Liver (tissue), 10 donors: ENCODE measurements at places on chromosomes 1 and 21.

- no peak overlapping the region for H3K4me3 ChIP-seq
- H3K27ac ChIP-seq: no peak overlapping the region
- no peaks in the 10 kb centered on the region for H3K4me1 ChIP-seq
- no peaks in the 10 kb centered on the region for H3K36me3 ChIP-seq
Observed at GRCh38 chr1:5250336-5250735, 595.9 kb downstream of the AJAP1 start.

DNA sequence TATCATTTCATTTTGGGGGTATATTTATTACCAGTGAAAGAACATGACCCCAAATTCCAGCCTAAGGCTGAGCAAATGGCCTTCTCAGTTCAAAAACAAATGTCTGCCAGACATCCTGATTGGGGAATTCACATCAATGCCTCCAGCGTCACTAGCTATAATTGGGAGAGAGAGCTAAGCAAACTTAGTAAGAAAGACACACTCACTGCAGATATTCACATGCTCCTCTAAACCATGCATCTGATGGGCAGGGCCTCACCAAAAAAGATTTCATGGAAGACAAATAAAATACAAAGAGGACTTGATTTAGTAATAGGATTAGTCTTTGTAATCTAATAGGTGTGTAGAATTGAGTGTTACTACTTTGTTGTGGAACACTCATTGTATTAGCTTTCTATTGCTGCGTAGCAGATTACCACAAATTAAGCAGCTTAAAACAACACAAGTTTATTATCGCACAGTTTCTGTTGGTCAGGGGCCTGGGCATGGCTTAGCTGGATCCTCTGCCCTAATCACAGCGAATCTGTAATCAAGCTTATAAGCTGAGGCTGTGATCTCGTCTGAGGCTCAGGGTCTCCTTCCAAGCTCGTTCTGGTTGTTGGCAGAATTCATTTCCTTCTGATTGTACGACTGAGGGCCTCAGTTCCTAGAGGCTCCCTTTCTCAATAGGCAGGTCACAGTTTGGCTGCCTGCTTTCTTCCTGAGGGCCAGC, 243.0 kb downstream of the PBX1 start:
- no peak for DNase-seq
- peaks cover 4% of the 10 kb centered on the region for H3K36me3 ChIP-seq
- no peak overlapping the region for H3K27ac ChIP-seq

- no peaks in the 10 kb centered on the region for H3K27me3 ChIP-seq
- no peak overlapping the region for H3K27ac ChIP-seq
- no peaks in the 10 kb centered on the region for H3K4me1 ChIP-seq
- no peaks in the 10 kb centered on the region for H3K36me3 ChIP-seq
- H3K4me3 ChIP-seq: no peak overlapping the region
Observed at GRCh38 chr21:42580076-42580792, 66.6 kb downstream of the SLC37A1 start.

DNA sequence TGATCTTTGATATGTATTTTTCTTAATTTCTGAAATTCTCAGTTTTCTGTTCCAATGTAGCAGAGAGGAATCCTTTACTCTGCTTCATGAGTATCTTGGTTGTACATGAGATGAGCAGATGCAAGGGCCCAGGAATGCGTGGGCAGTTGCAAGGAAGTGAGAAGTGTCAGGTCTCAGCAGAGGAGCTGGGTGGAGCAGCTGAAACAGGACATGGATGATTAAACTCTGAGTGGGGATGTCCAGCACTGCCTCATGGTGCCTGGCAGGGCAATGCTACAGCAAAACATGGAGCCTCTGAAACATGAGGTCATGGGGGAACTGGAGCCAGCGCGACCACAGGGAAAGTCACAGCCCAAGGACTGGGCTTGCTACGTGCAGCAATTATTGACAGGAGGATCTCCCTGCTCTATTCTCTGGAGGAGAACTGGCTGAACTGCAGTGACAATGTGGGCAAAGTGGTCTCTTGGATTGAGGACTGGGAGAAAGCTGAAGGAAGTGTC, 48.4 kb downstream of the COLGALT2 start:
- no peak overlapping the region for H3K4me3 ChIP-seq
- H3K27me3 ChIP-seq: no peaks in the 10 kb centered on the region
- no peaks in the 10 kb centered on the region for H3K4me1 ChIP-seq
- H3K36me3 ChIP-seq: no peaks in the 10 kb centered on the region

DNA sequence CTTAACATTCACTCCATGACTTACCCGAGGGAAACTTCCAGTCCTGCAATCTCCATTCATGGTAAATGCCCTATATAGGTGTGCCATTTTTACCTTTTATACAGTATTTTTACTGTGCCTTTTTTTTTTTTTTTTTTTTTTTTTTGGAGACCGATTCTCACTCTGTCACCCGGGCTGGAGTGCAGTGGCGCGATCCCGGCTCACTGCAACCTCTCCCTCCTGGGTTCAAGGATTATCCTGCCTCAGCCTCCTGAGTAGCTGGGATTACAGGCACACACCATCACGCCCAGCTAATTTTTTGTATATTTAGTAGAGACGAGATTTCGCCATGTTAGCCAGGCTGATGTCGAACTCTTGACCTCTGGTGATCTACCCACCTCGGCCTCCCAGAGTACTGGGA, 124.4 kb upstream of the PLPPR4 start:
- H3K36me3 ChIP-seq: no peaks in the 10 kb centered on the region

DNA sequence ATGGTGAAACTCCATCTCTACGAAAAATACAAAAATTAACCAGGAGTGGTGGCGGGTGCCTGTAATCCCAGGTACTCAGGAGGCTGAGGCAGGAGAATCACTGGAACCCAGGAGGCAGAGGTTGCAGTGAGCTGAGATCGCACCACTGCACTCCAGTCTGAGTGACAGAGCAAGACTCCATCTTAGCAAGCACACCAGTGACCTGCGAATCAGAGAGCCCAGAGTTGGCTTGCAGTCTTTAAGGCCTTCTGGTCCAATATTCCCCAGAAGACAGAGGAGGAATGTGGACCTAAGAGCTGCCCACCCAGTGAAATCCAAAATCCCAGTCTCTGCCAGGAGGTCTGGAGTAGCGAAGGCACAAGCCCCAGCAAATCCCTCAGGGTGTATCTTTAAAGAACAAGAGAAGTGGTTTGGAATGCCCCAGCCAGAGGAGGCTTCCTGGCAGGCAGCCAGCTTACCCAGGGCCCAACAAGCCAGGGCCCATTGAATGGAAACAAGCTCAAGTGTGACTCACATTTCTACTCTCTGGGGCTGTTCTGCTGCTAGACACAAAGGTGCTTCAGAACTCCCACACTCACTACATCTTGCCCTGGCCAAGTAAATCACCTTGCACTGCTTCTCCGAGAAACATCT, 23.9 kb downstream of the GPR161 start:
- no peak for DNase-seq
- no peaks in the 10 kb centered on the region for H3K4me1 ChIP-seq
- H3K4me3 ChIP-seq: no peak overlapping the region
- no peaks in the 10 kb centered on the region for H3K27me3 ChIP-seq
- no peak overlapping the region for H3K27ac ChIP-seq

DNA sequence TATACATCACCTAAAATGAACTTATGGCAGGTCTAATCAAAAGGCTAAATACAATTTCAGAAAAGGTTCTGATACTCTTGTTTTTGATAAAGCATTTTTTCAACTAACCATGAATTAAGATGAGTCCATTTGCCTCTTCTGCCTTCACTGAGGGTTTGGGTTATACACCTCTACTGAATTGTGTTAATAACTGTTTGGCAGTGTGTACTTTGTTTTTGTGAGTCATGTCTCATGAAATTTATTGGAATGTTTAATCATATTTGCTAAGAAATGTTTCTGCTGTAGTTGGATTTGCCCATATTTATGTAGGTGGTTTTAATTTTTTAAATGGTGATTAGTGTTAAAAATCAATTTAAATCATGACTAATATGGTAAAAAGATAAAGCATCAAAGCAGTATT, 190.5 kb downstream of the HS2ST1 start:
- no peak overlapping the region for H3K27ac ChIP-seq
- no peaks in the 10 kb centered on the region for H3K36me3 ChIP-seq
- no peak for DNase-seq
- no peaks in the 10 kb centered on the region for H3K4me1 ChIP-seq

GRCh38 chr1:220902916-220903315, 23.7 kb downstream of the HLX start:
- H3K27ac ChIP-seq: no peak overlapping the region
- no peaks in the 10 kb centered on the region for H3K36me3 ChIP-seq
- DNase-seq: no peak
- no peak overlapping the region for H3K4me3 ChIP-seq
- H3K4me1 ChIP-seq: peaks cover 11% of the 10 kb centered on the region

DNA sequence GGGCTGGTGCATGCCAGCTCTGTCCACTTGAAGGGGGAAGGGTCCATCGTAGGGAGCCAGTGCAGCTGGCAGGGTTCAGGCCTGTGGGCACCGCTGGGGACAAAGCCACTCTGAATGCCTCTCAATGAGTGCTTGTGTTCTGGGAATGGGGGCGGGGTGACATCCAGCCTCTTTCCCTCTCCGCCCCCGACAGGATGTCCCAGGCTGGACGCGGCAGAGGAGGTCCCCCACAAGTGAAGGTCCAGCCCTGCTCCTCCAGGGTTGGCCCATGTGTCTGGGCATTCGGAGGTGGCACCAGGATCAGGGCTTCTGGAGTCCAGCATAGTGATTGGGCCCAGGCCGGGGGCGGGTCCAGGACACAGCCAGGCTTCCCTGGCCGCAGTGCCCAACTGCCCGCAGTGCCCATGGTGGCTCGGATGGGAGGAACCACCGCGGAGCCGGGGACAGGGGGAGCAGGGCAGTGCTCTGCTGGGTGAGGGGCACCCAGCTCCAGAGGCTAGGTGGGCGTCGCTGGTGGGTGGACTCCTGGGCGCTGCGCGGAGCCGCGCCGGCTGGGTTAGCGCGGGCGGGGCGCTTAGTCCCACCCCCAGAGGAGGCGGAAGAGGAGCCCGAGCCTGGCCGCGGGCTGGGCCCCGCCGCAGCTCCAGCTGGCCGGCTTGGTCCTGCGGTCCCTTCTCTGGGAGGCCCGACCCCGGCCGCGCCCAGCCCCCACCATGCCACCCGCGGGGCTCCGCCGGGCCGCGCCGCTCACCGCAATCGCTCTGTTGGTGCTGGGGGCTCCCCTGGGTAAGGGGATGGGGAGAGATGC, at the start of gene SHISA4:
TSS of gene SHISA4 (plus strand) at position 617 of the 808 bp plus-strand sequence. CDS start at position 714, 97 bp downstream.
- no peak for DNase-seq
- no peaks in the 10 kb centered on the region for H3K36me3 ChIP-seq
- H3K4me1 ChIP-seq: peaks cover 12% of the 10 kb centered on the region
- no peaks in the 10 kb centered on the region for H3K27me3 ChIP-seq
- H3K4me3 ChIP-seq: no peak within 1 kb of the TSS
- H3K27ac ChIP-seq: no peak within 1 kb of the TSS

DNA sequence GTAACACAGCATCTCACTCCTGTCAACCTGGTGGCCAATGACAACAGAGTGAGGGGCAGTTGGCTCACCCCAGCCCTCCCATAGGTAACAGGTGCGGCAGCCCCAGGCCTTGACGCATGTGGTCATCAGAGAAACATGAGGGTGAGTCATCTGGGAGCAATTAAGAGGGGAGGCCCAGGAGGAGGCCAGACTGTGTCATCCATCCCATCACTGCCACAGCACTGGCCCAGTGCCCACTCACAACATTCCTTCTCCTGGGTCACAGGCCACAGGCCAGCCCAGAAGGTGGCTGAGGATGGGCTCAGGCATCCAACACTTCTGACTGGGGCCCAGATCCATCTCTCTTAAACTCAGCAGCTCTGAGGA, 17.1 kb downstream of the TEX35 start:
- H3K36me3 ChIP-seq: no peaks in the 10 kb centered on the region
- H3K4me1 ChIP-seq: no peaks in the 10 kb centered on the region
- no peak overlapping the region for H3K27ac ChIP-seq
- no peaks in the 10 kb centered on the region for H3K27me3 ChIP-seq

- no peaks in the 10 kb centered on the region for H3K27me3 ChIP-seq
- no peak overlapping the region for H3K27ac ChIP-seq
- no peak overlapping the region for H3K4me3 ChIP-seq
- peaks cover 5% of the 10 kb centered on the region for H3K4me1 ChIP-seq
- DNase-seq: no peak
Observed at GRCh38 chr1:182397653-182398393, 2.6 kb downstream of the TEDDM1 start.

DNA sequence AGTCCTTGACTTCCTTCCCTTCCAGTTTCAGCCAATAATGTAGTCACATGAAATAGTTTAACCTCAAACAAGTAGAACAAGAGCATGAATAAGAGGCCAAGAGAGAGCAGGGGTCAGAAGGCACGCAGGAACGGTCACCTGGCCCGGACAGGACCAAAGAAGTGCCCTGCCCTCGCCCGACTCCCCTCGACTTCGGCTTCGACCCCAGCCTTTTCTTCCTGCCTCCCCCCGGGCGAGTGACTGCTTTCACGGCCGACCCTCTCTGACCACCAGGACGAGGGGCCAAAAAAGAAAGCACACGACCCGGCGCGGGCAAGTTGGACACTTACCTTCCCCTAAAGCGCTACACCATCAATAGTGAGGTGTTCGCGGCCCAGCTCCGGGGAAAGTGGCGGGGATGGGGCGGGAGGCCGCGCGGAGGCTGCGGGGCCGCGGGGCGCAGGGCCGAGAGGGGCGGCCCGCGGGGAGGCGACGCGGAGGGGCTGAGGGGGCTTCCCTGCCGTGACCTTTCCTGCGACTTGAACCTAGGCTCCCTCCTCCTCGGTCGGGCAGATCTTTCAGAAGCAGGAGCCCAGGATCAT, 519 bp downstream of the RERE start:
- no peaks in the 10 kb centered on the region for H3K27me3 ChIP-seq
- H3K36me3 ChIP-seq: no peaks in the 10 kb centered on the region
- DNase-seq: peak; percentile 61
- no peaks in the 10 kb centered on the region for H3K4me1 ChIP-seq

GRCh38 chr1:65958561-65959350, 166.1 kb downstream of the PDE4B start:
- no peaks in the 10 kb centered on the region for H3K36me3 ChIP-seq
- no peaks in the 10 kb centered on the region for H3K27me3 ChIP-seq
- no peak overlapping the region for H3K4me3 ChIP-seq
- no peak overlapping the region for H3K27ac ChIP-seq
- DNase-seq: no peak

DNA sequence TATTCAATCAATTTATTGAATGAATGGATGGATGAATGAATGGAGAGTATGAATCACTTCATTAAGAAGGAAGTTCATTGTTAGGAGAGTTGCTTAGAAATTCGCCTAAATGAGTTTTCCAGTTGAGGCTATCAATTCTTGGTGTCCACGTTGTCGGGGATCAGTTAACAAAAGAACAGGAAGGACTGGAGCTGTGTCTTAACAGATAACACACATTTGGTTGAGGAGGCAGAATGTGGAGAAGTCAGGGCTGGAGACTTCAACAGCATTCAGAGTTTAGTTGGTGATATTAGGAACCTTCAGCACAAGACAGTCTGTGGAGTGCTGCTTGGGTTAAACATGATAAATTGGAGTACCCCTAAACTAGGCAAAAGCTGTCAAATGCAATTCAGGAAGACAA, 33.7 kb downstream of the ZBTB18 start:
- no peak overlapping the region for H3K4me3 ChIP-seq
- H3K27ac ChIP-seq: no peak overlapping the region
- no peak for DNase-seq
- H3K36me3 ChIP-seq: no peaks in the 10 kb centered on the region
- no peaks in the 10 kb centered on the region for H3K27me3 ChIP-seq

DNA sequence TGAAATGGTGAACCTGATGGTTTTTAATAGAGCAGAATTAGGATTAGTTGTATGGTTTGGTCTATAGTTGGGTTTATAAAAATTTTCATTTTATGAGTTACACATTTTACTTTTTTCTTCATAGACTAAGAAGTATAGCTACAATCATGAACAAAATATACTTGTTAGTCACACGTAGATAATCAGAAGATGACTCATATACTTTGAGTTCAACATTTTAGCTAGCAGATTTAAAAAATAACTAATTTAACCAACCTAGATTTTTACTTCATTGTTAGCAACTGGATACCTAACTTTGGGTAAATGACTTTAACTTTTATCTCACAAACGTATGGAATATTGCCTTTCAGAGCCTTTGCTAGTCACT, 27.9 kb downstream of the MORC3 start:
- H3K4me3 ChIP-seq: no peak overlapping the region
- no peak for DNase-seq
- peaks cover 13% of the 10 kb centered on the region for H3K36me3 ChIP-seq
- H3K27ac ChIP-seq: no peak overlapping the region
- H3K27me3 ChIP-seq: no peaks in the 10 kb centered on the region
